Ureter (tissue), 1 donor: ENCODE measurements at places on chromosomes 13 and 19.
A peak's percentile ranks its signal among the peaks of the same experiment; 100 is the strongest.

DNA sequence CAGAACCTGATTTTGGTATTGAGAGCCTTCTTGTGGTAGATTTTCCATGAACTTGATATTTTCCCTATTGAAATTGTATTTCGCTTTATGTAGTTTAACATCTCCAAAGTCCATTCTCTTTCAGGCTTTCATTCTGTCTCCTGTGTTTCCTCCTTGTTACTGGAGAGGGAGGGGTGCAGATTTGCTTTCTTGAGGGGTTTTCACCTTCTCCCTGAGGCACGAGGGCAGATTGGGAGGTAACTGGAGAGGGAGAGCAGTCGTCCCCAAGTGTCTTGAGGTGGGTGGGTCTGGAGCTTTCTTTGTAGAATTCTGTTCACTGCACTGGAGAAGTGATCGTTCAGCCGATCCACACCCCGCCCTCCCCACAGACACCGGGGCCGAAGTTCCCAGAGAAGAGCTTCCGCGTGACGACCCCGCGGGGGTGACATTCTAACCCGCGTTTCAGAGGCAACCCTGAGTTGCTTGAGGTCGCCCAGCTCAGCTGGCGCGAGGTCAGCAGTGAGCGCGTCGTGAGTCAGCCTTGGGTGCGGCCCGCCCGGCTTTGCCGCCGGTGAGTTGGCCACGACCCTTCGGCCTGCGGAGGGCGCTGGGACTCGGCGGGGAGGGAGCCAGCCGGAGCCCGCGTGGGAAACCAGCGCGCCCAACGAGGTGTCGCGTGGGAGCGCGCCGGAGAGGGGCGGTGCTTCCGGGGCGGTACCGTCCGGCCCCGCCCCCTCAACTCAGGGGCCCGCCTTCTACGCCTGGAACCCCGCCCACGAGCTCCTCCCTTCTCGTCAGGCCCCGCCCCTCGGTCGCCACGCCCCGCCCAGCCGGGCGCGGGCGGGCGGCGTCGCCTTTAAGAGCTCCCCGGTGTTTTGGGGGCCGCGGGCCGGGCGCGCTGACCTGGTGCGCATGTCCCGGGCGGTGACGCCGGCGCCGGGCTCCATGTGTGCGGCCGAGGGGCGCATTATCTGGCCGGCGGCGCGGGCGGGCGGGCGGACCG is at the start of gene GATAD2A:
TSS of gene GATAD2A (plus strand) at position 797 of the 982 bp plus-strand sequence. CDS start 59,671 bp downstream, outside the sequence.
- peak; percentile 95 for DNase-seq

DNA sequence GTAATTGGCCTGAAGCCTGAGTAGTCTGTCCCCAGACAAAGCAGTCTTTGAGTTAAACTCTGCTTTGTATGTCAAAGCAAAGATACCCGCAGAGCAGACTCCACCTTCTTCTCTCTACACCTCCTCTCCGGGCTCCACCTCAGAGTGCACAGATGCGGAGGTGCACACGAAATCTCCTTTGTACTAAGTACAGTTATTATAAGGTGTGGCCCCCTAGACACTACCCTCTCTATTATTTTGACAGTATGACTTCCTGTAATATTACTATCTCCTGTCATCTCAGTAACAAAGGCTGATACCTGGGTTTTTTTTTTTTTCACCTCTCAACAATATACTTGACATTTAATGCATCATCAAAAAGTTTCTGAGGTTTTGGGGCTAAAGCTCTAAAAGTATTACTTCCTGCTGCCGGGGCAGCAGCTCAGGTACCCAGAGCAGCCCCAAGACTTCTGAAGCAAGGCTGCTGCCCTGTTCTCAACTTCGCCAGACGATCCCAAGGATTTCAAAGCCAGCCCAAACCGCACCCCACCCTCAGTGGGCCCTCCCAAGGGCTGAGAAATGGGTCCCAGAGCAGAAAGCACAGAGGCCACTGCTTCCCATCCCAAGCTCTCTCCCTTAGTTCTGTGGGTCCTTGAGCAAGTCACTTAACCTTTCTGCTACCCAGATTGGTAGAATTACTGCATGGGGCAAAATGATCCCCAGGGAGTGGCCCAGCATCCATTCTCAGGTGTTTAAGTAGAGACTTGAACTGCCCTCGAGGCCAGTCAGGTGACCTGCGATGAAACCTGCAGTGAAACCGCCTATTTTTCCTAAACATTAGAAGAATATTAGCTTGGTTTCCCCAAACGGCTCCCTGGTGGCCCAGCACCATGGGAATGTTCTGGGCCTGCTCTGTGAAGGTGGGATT is 180.6 kb downstream of the FOXO1 start:
- no peak for DNase-seq

DNA sequence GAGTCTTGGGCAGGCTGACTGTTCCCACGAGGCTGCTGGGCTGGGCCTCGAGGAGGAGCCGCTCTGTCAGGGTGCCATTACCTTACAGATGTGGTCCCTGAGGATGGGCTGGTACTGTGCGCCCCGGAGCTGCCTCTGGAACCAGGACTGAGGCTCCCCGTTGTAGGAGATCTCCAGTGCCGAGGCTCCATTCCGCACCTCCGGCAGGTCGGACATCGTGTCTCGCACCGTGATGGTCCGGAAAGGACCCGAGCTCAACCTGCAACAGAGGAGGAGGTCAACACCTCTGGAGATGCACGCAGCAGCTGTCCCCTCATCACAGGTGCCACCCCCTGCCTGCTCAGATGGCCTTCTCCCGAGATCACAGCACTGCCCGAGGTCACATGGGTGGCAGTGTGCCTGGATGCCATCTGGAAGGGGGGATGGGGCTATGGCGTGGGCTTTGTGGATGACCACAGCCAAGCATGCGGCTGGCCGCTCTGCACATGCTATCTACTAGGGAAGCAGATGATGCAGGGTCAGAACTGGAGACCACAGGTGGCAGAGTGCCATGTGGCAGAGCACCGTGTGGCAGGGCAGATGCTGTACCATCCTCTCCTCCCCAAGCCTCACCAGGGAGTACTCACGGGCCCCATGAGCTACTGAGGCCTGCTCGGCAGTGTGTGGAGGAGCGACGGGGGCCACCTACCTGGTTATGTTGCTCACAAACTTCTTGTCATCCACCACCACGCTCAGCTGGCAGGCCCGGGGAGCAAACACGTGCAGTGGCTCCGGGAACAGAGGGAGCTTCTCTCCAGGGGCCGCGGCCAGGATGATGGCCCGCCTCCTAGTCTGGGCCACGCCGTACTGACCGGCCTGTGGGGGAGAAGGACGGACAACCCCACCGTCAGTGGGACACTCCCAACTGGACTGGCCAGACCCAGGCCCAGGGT is 18.3 kb upstream of the EIF3G start:
- no peak for DNase-seq

DNA sequence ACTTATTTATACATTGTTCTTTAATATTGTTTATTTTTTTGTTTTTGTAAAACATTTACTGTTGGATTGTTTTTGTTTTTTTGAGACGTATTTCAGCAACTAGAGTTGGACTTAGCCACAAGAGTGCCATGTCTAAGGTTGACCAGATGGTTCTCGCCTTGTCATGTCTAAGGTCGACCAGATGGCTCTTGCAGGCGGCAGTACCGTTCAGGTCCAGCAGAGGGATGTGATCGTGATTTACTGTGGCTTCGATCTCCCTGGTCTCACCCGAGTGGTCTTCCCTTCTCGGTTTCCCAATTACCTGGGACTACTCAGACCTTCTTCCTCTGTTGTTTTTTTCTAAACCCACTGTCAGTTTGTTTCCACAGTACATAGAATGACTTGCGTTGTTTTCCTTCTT is 1438.6 kb downstream of the UQCRFS1 start:
- no peak for DNase-seq

- DNase-seq, result no peak
Observed at GRCh38 chr13:101751488-101751887, 299.0 kb downstream of the ITGBL1 start.

- DNase-seq, result no peak
Observed at GRCh38 chr13:68944272-68944671, 1163.4 kb upstream of the ATXN8OS start.

DNA sequence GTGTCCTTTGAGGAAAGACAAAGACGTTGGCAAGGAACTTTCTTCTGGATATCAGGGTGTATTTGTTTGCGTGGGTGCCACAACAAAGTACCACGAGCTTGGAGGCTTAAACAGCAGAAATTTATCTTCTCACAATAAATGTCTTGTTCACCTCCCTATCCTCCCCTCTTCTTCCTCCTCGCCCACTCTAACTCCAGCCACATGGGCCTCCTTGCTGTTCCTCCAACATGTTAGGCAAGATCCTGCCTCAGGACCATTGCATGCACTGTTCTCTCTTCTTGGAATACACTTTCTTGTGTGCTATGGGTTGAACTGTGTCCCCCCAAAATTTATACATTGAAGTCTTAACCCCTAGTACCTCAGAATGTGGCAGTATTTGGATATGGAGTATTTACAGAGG is 45.7 kb downstream of the VAV1 start:
- DNase-seq, result no peak

DNA sequence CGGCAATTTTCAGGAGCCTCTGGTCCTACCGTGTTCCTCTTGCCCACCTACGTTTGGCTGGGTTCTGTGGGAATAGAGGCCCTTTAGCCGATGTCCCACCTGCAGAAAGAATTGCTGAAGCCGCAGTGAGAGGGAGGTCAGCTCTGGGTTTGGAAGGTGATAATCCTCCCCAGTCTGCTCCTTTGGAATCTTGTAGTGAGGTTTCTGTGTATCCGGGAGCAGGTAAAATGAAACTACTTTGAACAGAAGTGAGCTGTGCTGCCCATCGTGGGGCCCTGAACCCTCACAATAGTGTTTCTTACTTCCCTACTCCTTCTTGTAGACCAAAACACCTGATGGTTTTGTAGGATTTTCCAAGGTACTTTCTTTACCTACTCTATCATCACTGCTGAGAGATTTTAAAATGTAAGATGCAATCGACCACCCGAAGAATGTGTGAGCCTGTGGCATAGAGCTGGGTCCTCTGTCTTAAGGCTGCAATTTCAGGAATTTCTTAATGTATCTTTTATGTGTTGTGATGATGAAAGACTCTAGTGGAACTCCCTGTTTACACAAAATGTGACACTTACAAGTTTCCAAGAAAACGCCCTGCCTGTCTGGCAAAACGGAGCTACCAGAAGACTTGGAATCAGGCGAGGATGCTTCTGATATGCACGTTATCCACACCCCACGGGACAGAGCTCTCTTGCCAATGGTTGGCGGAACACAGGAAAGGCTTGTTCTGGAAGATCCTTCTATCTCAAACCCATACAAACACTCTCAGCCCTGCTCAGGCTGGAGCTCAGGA is 76.1 kb downstream of the RGCC start:
- no peak for DNase-seq

- no peak for DNase-seq
Observed at GRCh38 chr13:98490195-98490836, 86.6 kb downstream of the STK24 start.

- no peak for DNase-seq
Observed at GRCh38 chr13:45120967-45121831, 889 bp downstream of the GTF2F2 start.

DNA sequence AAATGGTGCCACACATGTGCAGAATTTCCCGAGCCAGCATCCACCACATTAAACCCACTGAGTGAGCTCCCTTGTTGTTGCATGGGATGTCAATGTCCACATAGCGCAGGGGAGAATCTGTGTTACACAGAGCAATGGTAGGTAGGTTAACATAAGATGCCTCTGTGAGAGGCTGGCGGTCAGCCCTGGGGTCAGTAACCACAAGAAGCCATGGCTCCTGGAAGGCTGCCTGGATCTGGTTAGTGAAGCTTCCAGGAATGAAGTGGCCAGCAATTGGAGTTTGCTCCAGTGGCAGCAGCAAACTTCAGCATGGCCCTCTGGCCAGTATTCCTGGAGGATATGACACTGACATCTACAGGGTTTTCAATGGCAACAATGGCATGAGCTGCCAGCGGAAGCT is 37.0 kb upstream of the PCDH9 start:
- DNase-seq, result no peak

GRCh38 chr19:51607077-51607476 is 23.1 kb downstream of the SIGLEC5 start:
- DNase-seq, result no peak

DNA sequence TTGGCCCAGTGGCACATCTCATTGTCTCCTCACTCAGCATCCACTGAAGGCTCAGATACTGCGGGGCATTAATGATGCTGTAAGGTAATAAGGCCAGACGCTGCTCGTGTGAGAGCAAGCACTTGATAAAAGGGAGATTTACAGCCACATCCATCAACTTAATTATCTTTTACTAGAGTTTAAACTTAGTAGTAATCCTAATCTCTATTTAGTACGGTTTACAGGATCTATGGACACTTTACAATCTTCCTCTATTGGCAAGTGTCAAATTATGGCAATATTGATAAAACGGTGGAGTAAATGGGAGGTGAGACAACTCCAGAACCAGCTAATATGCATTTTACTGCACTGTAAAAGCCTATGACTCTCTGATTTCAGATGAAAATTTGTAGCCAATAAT is 192.7 kb upstream of the GPR12 start:
- no peak for DNase-seq

GRCh38 chr13:61654481-61654880 is 238.8 kb upstream of the PCDH20 start:
- DNase-seq, result no peak

DNA sequence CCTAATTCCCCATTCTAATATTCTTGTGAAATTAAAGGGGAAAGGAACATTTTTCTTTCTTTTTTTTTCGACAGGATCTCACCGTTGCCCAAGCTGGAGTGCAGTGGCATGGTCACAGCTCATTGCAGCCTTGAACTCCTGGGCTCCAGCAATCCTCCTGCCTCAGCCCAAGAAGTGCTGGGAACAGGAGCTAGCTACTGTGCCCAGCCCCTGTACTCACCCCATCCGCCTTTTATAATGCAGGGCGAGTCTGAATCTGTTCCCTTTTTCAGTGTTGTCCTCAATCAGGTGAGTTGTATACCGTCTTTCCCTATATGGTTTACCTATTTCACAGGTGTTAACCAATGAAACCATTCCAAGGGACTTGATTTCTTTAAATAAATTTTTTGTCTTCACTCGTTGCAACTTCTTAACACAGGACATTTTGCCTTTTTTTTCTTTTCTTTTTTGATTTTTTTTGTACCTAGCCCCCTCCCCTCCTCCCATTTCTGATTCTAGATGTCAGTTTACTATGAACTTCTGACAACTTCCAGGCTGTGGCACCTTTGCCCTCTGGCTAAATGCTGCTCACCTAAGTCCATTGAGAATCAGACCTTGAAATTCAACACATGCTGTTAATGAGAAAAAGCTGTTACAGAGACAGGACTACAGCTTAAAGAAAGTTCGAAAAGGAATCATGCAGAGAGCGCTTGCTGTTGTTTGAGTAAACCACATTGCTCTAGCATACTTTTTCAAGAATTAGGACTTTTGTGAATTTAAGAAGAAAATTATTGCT is 562.1 kb upstream of the KLF12 start:
- DNase-seq, result no peak
